ENCODE measurements at places on chromosomes 12 and 14.

GRCh38 chr12:128091951-128092382 is 175.0 kb upstream of the TMEM132C start:
- no peak for DNase-seq

GRCh38 chr12:42798811-42799438 is 209.4 kb upstream of the PRICKLE1 start:
- no peak for DNase-seq

DNA sequence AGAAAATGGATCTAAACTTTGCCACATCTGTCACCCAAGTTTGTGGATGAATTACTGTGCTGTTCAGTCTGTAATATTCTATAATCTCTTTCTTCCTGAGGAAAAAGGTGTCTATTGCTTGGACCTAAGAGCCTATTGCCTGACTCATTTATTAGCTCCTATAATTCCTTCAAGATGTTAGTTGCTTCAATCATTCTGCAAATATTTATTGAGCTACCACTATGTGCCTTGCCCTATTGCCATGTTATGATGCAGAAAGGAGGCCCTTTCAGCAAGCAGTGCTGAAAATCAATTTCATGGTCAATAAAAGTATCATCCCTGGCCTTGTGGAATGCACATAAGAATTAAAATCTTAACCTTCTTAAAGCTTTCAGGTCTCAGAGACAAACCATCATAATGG is 113.6 kb downstream of the CCER1 start:
- no peak for DNase-seq

- DNase-seq, result no peak
Measured at GRCh38 chr14:68632054-68632895, 160.6 kb downstream of the ZFP36L1 start.

- DNase-seq, result peak; percentile 80
Measured at GRCh38 chr14:53062856-53063255, 90.3 kb downstream of the DDHD1 start.

GRCh38 chr12:13559318-13559978 is 362.9 kb downstream of the EMP1 start:
- no peak for DNase-seq

GRCh38 chr12:87779016-87779415 is 250.2 kb downstream of the C12orf50 start:
- no peak for DNase-seq

- DNase-seq, result no peak
Measured at GRCh38 chr12:72323881-72324280, 51.7 kb downstream of the TRHDE start.

DNA sequence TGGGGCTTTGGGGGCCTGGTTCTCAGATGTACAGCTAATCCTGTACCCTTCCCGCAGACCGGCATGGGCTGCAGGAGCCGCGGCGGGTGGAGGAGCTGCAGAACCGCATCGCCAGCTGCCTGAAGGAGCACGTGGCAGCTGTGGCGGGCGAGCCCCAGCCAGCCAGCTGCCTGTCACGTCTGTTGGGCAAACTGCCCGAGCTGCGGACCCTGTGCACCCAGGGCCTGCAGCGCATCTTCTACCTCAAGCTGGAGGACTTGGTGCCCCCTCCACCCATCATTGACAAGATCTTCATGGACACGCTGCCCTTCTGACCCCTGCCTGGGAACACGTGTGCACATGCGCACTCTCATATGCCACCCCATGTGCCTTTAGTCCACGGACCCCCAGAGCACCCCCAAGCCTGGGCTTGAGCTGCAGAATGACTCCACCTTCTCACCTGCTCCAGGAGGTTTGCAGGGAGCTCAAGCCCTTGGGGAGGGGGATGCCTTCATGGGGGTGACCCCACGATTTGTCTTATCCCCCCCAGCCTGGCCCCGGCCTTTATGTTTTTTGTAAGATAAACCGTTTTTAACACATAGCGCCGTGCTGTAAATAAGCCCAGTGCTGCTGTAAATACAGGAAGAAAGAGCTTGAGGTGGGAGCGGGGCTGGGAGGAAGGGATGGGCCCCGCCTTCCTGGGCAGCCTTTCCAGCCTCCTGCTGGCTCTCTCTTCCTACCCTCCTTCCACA is 7.6 kb downstream of the NR4A1 start:
- DNase-seq, result no peak

GRCh38 chr12:11016937-11017336 is 5.5 kb downstream of the TAS2R19 start:
- no peak for DNase-seq

DNA sequence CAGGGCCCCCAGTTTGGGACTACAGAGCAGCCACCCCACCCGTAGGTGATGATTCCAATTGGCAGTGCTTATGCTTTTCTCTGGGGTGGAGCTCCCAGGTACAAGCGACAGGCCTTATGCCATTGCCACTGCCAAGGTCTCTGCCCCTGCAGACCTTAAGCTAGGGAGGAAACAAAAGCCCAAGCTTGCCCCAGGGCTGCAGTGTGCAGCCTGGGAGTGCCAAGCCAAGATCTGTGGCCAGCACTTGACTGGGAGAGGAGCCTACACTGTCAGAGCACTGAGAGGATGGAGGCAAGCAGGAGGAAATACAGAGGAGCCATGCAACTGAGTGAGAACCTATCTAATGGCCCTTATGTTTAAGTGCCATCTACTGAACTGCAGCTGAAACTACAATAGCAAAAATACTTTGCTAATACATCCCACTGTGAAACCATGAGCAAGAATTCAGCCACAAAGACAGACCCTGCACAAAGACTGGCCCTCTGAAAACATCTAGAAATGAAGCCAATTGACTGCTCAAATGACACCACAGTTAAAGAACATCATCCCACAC is 17.7 kb upstream of the ASCL1 start:
- DNase-seq, result no peak

DNA sequence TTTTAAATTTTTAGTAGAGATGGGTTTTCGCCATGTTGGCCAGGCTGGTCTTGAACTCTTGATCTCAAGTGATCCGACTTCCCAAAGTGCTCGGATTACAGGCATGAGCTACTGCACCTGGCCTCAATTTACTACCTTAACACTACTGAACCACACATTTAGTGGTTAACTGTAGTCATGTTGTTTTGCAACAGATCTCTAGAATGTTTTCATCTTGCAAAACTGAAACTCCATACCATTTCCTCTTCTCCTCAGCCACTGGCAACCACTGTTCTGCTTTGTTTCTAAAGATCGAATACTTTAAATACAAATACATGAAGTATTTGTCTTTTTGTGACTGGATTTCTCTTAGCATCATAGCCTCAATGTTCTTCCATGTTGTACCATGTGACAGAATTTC is 15.4 kb upstream of the SMCO2 start:
- DNase-seq, result no peak

- DNase-seq, result no peak
Measured at GRCh38 chr14:99378782-99379214, 101.9 kb downstream of the SETD3 start.

GRCh38 chr14:73630009-73630780 is 14.6 kb upstream of the DNAL1 start:
- DNase-seq, result no peak

- no peak for DNase-seq
Measured at GRCh38 chr12:52805739-52806138, 8.2 kb downstream of the KRT4 start.

GRCh38 chr12:89657066-89657465 is 51.6 kb downstream of the ATP2B1 start:
- DNase-seq, result no peak

DNA sequence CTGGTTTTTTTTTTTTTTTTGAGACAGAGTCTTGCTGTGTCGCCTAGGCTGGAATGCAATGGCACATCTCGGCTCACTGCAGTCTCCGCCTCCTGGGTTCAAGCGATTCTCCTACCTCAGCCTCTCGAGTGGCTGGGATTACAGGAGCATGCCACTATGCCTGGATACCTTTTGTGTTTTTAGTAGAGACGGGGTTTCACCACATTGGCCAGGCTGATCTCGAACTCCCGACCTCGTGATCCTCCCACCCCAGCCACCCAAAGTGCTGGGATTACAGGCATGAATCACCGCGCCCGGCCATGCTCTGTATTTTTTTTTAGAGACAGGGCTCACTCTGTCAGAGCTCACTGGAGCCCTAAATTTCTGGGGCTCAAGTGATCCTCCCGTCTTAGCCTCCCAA is 32.6 kb downstream of the VRTN start:
- DNase-seq, result no peak

- DNase-seq, result no peak
Measured at GRCh38 chr12:69343357-69343756, 4.8 kb upstream of the LYZ start.

GRCh38 chr12:79560225-79560889 is 130.4 kb downstream of the PAWR start:
- DNase-seq, result peak; percentile 11

DNA sequence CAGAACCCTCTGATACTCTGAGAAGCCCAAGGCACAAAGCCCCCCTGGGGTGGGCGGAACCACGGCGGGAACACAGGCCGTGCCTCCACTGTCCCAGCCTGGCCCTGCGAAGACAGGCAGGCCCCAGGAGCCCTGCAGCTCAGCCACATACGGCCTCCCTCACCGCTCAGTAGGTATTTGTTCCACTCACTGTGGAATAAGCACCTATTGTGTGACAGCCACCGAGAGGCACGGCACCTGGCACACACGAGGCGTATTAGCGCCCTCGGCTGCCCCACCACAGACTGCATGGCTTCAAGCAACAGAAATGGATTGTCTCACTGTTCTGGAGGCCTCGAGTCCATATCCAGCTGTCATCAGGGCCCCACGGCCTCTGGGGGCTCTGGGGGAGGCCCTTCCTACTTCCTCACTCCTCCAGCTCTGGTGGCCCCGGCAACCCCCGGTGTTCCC is 66.3 kb downstream of the NCOR2 start:
- DNase-seq, result peak; percentile 43

DNA sequence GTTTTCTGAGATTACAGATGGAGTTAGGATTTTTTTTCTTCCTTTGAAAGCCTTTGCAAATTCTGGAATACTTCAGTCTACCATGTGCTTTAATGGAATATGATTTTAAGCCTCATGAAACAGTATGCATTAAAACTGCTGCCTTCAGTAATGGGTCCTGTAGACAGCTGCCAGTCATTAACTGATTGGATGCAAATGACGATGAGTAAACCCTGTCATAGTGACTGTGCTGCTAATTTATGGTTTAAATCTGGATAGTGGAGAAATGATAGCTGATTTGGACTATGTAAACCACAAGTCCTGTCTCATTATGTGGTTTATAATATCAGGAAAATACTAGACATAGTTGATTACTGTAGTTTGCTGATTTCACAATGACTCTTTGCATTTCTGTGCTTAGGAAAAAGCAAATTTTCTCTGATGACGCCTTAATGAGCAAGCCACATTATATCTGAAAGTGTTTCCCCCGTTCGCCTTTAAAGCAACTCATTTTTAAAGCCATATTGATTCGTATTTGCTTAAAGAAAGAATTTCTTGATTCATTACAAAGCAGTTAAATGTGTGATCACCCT is 217.6 kb downstream of the TMTC2 start:
- DNase-seq, result no peak

DNA sequence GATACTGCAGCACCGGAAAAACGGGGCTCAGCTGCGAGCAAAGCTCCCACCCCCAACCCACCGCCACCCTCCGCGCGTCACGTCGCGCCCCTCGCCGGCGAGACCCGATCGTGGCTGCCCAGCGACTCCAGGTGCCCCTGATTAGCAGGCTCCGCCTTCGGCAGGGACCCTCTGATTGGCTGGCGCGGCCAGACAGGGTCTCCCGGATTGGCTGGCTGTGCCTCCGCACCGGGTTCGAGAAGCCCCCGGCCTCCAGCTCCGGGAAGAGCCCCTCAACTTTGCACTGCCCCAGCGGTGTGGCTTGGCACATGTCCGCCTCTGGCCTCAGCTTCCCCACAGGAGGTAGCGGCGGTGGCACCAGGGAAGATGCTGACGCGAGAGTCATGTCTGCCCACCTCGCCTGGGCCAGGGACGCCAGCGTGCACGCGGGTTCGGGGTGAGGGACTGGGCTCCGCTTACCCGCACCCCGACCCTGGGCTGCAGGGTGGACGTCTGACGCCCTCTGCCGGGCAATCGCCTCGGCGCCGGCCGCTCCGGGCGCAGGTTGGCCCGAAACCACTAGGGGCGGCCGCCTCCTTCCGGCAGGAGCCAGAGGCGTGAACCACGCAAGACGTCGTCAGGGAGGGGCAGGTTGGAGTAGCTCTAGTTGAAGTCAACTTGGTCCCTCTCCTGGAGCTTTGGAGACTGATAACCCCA is 498 bp upstream of the RHOF start:
- peak; percentile 96 for DNase-seq

GRCh38 chr14:32166029-32166428 is 35.8 kb upstream of the RNU6-7 start:
- no peak for DNase-seq
